ENCODE measurements at places on chromosomes 1 and 21.
A peak's percentile ranks its signal among the peaks of the same experiment; 100 is the strongest.

DNA sequence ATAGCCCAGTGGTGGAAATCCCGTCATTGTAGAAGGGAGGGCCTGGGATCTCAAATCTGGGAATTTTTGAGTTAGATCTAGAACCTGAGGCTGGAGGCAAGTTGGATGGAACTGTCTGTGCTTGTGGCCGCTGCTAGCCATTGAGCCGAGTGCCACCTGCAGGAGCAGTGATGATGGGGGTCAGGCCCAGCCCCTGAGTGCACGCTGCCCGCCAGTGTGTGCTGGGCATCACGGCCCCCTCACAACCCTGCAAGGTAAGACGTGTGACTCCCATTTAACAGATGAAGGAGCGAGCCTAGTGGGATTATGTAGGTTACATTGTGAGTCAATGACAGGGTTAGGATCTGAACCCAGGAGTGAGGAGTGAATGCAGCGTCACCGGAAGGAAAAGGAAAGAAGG, 407.2 kb downstream of the CAMTA1 start:
- DNase-seq = no peak

- no peak for DNase-seq
These were observed 60.4 kb downstream of the LEPR start for GRCh38 chr1:65480684-65481405.

DNA sequence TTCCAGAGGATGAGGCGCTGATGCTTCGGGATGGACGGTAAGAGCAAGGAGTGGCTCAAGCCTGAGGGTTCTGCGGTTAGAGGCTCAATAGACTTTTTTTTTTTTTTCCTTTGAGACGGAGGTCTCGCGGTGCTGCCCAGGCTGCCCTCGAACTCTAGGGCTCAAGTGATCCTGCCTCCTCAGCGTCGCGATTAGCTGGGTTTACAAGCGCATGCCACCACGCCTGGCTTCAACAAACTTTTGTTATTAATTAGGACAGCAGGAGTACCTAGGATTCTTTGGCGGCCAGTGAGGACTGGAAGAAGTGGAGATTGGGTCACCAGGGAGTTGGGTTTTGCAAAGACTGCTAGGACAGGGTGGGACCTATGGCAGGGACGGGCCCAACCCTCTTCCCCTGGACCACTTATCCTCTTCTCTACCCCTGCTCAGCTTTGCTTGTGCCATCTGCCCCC, 587 bp downstream of the SCNM1 start:
- DNase-seq = no peak

- DNase-seq = peak; percentile 20
These were observed 222.0 kb downstream of the OMA1 start for GRCh38 chr1:58324558-58324957.

GRCh38 chr1:4962836-4963235, 308.4 kb downstream of the AJAP1 start:
- no peak for DNase-seq

DNA sequence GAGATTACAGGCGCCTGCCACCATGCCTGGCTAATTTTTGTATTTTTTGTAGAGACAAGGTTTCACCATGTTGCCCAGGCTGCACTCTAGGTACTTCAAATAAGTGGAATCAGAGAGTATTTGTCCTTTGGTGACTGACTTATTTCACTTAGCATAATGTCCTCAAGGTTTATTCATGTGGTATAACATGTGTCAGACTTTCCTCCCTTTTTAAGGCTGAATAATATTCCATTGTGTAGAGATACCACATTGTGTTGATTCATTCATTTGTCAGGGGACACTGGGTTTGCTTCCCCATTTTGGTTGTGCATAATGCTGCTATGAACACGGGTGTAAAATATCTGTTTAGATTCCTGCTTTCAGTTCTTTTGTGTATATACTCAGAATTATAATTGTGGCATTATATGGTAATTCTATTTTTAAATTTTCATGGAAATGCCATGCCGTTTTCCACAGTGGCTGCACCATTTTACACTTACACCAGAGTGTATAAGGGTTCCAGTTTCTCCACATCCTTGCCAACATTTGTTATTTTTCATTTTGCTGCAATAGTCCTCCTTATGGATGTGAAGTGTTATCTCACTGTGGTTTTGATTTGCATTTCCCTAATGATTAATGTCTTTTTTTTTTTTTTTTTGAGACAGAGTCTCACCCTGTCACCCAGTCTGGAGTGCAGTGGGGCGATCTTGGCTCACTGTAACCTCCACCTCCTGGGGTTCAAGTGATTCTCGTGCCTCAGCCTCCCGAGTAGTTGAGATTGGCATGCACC, 35.1 kb downstream of the IL6R start:
- DNase-seq = no peak

GRCh38 chr1:157292302-157292701, 154.1 kb upstream of the ETV3 start:
- no peak for DNase-seq

GRCh38 chr1:218996362-218996761, 177.3 kb upstream of the LYPLAL1 start:
- no peak for DNase-seq

DNA sequence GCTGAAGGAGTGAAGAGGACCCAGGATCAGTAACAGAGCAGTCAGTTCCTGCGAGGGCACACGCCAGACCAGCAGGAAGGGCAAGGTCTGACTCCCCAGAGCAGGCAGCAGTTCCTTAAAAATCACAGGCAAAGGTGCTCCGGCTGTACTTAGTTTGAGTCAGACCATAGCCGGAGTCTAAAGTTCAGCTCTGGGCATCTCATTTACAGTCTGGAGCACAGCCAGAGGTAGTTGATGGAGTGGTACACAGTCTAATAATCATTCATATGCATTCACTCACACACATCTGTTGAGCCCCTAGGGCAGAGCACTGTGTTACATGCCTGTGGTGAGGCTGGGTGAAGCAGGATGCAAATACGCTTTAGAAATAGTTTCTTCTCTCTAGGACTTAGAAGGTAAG, 7.3 kb upstream of the AMIGO1 start:
- DNase-seq = no peak

DNA sequence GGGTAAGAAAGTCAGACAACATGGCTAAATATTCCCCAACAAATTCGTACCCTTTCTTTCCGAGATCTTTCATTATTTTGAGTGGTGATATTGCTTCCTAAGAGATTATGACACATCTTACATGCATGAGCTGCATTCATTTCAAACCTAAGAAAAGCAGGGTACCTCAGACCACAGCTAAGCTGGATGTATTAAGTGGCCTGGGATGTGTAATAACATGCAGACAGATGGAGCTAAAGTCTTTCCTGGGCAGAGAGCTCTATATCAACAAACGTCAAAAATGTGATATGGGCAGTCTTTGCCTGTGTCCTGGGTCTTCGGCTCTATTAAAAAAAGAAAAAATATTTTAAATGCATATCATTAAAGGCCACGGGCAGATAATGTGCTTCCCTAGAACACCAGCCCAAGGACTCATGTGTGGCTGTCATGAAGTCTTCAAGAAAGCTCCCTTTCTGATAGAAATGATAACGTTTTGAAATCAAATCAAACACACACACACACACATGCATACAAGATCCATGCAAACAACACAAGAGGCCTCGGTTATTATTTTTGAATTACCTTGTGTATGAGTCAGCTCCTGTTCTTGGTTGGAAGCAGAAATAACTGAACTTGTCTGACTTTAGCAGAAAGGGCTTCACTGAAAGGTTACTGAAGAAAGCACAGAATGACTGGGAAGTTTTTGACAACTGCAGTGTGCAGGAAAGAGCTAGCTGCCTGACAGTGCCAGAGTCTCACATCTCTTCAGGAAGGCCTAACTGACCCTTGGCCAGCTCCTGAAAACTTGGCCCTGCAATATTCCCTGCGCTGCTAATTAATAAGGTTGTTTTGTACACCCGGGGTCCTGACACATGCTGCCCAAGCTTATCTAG, 231.2 kb downstream of the DSCAM start:
- DNase-seq = no peak

DNA sequence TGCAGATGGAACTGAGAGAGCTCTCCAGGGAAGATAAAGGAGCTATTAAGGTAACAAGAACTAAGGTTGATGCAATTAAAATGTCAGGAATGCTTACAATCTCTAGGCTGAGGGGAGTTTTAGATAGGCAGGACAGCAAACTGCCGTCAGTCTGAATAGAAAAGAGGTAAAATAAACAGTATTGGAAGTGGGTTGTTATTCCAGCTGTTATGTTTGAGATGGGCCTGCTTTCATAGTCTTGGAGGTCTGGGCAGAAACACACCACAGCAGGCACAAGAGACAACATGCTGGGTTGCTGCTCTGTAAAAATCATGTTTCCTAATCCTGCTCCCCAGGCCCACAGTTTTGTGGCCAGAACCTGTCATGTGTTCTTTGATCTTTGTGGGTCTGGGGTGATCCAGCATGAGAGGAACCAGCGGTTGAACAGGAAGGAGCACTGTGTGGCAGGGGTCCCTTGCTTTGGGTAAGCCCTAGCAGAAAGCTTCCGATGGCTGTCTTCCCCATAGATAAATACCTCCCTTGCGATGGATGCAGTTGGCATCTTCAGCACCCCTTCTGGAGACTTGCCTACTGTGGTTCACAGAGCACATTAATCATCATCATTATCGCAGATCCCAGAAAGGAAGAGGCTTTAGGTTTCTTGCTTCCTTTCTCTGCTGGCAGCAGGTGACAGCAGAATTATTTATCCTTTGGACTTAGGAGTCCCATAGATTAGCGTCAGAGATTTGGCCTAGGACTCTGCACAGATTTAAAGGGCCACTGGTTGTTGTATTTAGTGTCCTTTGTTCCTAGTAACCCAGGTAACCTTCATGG, 97.1 kb downstream of the AK5 start:
- no peak for DNase-seq

DNA sequence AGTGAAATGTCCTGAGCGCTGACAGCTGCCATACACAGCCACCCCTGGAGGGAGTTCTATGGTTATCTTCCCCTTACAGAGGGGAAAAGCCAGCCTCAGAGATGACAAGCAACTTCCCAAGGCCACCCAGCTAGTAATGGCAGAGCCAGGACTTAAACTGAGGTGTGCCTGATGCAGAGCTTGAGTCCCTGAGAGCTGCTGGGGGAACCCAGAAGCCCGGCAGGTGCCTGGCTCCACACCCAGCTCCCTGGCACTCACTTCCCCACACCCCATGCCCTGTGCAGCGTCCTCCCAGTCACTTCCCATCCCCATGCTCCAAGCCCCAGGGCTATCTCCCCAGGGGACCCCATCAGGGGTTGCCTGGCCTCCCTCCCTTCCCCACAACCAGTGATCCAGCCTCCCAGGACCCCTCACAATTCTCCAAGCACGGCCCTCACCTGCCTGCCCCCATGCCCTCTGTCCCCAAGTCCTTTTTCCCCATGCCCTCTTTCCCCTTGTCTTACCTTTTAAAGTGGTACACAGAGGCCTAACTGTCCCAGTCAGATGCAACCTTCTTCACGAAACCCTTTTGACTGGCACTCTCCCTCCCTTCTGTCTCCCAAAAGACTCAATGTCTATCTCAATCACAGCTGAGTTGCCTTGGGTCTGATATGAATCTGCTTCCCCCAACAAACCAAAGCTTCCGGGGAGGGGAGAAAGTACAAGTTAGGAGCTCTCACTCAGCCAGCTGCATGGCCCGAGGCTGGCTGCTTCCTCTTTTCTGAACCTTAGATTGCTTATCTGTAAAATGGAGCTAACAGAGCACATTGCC, 39.8 kb upstream of the LRP8 start:
- peak; percentile 78 for DNase-seq

DNA sequence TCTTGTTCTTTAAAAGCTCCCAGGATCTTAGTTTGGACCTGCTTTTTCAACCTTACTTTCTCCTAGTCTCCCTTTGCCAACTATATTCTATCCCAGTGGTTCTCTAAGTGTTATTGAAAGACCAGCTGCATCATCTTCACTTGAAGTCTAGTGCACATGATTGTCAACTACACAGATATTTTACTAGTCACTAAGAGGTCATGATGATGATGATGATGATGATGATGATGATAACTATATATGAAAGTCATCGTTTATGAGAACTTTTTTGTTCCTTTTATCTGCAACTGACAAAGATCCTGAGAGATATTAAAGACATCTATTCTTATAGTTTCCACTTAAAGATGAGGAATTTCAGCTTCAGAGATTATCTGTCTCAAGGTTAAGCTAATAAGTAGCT, 479.0 kb upstream of the ZRANB2 start:
- no peak for DNase-seq

GRCh38 chr1:200369706-200370105, 40.1 kb downstream of the ZNF281 start:
- DNase-seq = no peak

DNA sequence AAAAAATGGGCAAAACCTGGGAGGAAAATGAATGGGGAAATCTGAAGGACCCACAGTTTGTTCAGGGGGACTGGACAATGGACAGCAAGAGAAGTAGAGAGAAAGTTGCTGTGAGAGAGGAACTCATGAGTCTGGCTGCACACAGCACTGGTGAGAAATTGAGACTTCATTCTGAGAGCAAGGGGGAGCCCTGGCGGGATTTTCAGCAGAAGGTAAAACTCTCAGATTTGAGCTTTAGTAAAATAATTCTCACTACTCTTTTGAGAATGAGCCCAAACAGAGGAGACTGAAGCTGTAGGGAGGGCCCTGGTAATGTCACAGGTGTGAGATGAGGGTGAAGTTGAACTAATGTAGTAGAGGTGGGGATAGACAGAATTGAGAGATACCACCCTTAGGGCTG, 438.6 kb downstream of the OMA1 start:
- no peak for DNase-seq

GRCh38 chr1:6243993-6244392, at the start of gene HES3:
Gene HES3, plus strand, starts transcription at chr1:6244179. Its CDS starts 187 bp downstream, at chr1:6244366.
- no peak for DNase-seq

GRCh38 chr1:219541946-219542345, 71.0 kb downstream of the ZC3H11B start:
- no peak for DNase-seq

- no peak for DNase-seq
These were observed 3.8 kb downstream of the RSPH1 start for GRCh38 chr21:42492201-42492600.

DNA sequence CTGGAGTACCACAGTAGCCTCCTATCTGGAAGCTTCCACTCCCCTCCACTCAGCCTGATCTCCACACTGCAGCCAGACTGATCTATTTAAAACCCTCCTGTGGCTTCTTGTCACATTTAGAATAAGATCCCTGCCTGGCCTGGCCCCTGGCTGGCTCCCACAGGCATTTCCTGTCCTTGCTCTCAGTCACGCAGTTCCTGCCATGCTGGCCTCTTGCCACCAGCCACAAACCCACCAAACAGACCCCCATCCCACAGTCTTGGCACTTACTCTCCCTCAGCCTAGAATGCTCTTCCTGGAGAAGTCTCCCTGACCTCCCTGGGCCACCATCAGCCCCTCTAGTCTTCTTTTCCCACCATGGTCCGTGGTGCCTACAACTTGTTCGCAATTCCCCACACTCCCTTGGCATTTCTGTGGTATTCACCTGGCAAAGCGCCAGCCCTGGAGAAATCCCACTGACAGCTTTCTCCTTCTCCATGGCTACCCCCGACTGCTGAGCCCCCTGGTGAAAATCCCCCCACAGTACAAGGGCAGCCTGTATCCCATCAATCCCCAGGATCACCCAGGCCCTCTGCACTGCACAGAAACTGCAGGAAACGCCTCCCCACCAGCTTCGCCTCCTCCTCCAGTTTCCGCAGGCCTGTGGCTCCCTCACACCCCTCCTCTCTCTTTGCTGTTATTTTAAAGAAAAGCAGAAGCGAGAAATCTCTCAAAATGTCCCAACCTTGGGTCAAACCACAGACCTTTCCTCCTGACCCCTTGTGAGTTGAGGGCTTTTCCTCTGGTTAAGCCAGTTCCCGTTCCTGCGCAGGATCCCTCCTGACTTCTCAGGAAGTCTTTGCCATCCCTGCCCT, 94.5 kb downstream of the SYT2 start:
- peak; percentile 96 for DNase-seq

All from GF-D8 (cell line).